ENCODE measurements at places on chromosomes 3 and 15. TPM values are rescaled to one million over a fixed set of nuclear protein-coding genes. Genes with fewer than 3 reads are reported as not detected.
A peak's percentile ranks its signal among the peaks of the same experiment; 100 is the strongest.

GRCh38 chr3:52088445-52089367 lies 32.3 kb upstream of the DUSP7 start:
- DNase-seq: no peak

GRCh38 chr3:196941729-196942225 lies 551 bp downstream of the NCBP2 start:
- DNase-seq: peak; percentile 34

- DNase-seq: no peak
These were observed 1114.0 kb upstream of the GBE1 start for GRCh38 chr3:82875401-82875800.

DNA sequence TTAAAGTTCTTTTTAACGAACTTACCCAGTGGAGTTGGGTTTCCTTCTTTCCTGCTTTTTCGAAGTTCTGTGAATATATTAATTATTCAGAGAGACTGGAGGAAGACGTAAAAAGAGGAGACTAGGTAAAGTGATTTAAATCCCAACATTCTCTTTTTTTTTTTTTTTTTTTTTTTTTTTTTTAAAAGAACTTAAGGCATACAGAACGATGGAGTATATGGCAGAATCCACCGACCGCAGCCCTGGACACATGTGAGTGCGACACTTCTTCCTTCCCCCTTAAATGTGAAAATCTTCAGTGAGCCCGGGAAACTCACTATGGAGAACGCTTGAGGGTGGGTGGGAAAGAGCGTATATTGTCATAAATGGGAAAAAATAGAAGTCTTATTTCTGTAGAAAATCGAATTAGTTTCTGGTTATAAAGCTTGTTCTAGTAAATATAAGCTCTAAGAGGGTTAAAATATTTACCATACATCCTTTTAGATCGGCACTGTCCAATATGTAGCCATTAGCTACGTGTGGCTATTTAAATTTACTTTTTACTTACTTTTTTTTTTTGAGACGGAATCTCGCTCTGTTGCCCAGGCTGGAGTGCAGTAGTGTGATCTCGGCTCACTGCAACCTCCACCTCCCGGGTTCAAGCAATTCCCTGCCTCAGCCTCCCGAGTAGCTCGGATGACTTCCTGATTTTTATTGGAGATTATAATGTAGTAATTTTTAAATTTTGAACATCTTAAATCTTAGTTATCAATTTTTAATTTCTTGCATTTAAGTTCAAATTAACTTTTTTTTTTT lies 892 bp downstream of the NMD3 start:
- DNase-seq: no peak

DNA sequence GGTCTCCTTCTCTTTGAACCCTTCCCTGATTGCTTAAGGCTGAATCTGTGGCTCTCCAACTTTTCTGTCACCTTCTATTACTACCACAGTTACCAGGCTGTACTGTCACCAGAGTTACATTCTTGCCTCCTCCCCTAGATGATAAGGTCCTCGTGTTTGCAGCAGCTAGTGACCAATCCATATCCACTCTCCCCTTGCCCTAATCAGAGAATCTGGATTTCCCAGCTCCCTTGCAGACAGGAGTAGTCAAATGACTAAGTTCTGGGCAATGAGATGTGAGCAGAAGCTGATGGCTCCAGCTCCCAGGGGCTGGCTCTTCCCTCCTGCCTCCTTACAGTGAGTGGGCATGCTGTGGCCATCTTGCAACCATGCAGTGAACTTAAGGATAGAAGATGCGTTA lies 95.4 kb upstream of the VGLL4 start:
- DNase-seq: no peak

- DNase-seq: no peak
These were observed 13.0 kb upstream of the CTXND1 start for GRCh38 chr15:80265021-80265420.

- DNase-seq: no peak
These were observed 98.8 kb downstream of the AKAP13 start for GRCh38 chr15:85479071-85479647.

DNA sequence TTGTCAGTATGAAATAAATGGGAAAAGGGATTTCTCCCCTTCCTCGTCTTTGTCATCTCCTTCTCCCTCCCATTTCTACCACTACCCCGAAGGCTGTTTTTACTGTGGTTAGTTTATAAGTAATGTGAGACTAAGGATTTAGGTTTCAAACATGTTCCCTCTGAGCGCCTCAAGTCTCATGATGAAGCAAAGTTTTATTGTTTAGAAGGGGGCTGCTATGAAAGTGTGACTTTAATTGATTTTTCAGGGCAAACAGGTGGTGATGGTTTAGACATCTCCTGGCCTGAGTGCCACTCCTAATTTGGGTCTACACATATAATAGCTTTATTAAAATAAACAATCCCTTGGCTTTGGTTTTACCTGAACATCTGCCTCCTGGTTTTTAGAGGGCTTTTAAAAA lies 185.5 kb downstream of the MCTP2 start:
- no peak for DNase-seq

DNA sequence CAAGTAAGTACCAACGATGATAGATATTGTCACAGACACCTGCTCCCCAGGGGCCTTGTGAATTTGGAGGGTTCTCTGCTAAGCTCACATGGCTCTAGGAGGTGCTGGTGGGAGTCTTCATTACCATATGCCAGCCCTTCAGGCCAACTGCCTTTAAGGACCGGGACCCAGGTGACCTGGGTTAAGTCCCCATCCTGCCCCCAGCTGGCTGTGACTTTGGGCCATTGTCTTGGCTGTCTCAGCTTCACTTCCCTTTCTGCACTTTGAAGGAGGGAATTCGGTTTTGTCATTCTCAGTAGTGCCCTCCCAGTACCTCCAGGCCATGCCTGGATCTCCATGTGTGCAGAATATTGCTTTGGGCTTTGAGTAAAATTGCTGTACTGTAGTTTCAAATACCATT lies 72.8 kb upstream of the ACAD9 start:
- DNase-seq: no peak

GRCh38 chr15:33671456-33671855 lies 296.8 kb upstream of the CHRM5 start:
- no peak for DNase-seq

GRCh38 chr15:66007663-66008262 lies 138.5 kb downstream of the RAB11A start:
- DNase-seq: no peak

GRCh38 chr3:71579326-71579934 lies 4.1 kb downstream of the FOXP1 start:
- no peak for DNase-seq

DNA sequence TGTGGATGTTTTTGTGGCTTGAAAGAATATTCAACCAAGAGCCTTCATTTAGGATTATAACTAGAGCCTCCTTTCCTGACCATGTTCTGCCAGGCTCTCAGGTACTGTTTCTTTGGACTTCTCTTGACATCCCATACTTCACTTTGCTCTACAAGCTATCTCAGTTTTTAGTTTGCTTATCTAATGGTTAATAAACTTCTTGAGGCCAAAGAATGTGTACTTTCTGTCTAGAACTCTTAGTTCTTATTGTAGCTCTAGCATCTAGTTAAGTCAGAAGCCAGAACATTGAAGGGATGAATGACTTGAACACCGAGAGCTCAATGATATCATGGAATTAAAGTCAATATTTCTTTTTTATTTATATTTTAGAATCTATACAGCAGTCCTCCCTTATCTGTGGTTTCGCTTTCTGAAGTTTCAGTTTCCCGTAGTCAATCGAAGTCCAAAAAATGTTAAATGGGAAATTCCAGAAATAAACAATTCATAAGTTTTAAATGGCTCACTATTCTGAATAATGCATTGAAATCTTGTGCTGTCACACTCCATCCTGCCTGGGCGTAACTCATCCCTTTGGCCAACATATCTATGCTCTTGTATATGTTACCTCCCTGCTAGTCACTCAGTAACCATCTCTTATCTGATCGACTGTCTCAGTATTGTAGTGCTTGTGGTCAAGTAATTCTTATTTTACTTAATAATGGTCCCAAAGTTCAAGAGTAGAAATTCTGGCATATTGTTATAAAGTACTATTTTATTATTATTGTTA lies 368.6 kb upstream of the RBMS3 start:
- no peak for DNase-seq

- no peak for DNase-seq
These were observed 152.9 kb upstream of the RGMA start for GRCh38 chr15:93241696-93242585.

DNA sequence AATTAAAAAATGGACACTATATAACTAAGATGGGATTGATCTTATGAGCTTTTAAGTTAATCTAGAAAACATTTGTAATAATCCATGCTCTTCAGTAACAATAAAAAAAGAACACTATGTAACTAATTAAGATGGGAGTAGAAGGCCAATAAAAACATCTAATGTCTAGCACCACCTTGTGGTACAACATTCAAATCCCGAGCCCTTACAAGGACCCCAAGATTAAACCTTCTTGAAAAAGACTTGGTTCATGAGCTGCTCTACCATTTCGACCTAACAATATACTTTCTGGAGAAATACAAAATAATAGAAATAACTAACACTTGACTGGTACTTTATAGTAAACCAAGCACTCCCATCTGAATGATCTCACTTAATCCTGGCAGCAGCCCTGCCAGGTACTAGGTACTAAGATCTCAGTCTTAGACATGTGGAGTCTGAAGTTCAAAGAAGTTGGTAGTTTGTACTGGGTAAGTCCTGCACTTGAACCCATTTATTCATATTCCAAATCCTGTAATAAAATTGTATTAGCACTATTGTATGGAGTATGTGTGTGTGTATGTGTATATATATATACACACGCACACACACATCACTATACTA lies 21.8 kb downstream of the METTL6 start:
- no peak for DNase-seq

GRCh38 chr3:116029266-116029665 lies 406.0 kb downstream of the GAP43 start:
- no peak for DNase-seq

The ACOX2 gene
- total RNA-seq: 31.0 TPM

The CPNE9 gene
- not detected for total RNA-seq

The PEAK1 gene
- total RNA-seq: 91.8 TPM

The AGBL1 gene
- total RNA-seq: not detected

The POC1A gene
- 8.7 TPM for total RNA-seq

The LRTM1 gene
- not detected for total RNA-seq

The BCL6 gene
- total RNA-seq: 29.2 TPM

The CHRNB4 gene
- total RNA-seq: 2.2 TPM

All from mesothelial cell of epicardium (in vitro differentiated cells).